Stimulated activated CD4-positive, alpha-beta T cell treated with anti-CD3 and anti-CD28 coated beads, Interleukin-2, amount 100 ng/mL, for 4 hours (primary cell): ENCODE measurements at places on chromosomes 6 and 20.

DNA sequence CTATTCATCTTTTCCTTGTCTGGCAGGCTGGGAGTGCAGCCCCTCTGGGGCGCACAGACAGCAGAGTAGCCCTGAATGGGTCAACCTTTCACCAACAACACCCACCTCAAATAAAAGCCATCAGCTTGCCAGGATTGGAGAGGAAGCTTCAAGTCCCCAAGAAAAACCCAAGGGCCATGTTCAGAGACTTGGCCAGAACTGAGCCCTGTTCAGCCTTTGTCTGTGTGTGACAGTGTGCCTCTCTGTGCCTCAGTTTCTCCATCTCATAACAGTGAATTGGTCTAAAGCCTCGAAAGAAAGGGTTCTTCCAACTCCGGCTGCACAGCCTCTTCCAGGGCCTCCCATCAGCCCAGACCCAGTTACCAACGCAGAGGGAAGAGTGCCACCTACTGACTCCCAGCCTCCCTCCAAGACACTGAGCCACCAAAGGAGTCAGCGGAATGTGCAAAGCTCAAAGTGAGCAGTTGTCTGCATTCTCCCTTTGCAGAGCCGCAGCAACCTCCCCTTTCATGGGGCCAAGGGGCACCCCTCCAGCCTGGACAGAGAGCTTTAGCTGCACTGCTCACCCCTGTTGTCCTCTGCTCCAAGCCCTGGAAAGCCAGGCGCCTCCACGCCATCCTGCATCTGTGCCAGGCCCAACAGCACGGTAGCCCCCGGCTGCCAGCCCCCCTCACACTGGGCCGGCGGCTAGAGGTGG, 82.7 kb upstream of the TOP1 start:
- no peak for DNase-seq

GRCh38 chr20:62736407-62737071, 27.9 kb downstream of the NTSR1 start:
- DNase-seq, result no peak

DNA sequence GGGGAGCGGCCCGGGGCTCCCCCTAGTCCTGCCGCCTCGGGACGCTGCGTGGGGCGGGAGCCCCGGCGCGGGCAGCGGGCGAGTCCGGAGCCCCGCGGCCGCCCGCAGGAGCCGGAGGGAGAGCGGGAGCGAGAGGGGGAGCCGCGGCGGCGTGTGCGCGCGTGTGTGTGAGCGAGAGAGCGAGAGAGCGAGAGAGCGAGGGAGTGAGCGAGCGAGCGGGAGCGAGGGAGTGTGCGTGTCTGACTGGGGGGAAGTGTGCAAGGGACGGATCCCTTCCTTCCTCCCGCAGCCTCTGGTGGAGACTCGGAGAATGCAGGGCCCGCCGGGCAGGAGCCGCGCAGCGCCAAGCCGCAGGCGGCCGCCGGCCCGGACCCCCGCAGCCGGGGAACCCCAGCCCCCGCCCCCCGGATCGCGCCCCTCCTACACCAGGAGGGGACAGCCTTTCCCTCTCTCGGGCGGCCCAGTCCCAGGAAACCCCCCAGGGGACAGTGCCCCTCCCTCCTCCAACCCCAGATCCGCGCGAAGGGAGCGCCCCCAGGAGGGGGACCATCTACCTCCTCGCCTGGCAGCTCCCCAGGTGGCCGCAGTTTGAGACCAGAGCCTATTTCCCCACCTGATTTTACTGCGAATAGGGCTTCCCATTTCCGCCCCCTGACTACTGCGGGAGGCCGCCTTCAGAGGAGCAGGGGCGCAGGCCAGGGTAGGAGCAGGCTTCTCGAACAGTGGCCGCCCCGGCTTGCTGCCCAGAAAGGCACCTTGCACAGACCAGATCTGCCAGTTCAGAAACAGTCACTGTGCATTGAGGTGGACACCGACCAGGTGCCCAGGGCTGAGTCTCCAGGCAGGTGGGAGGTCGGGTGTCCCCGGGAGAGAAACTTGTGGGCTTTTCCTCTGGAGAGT, at the start of gene CDH22:
TSS of gene CDH22 (minus strand) at position 241 of the 900 bp plus-strand sequence. CDS start 57,204 bp downstream, outside the sequence.
- no peak for DNase-seq

DNA sequence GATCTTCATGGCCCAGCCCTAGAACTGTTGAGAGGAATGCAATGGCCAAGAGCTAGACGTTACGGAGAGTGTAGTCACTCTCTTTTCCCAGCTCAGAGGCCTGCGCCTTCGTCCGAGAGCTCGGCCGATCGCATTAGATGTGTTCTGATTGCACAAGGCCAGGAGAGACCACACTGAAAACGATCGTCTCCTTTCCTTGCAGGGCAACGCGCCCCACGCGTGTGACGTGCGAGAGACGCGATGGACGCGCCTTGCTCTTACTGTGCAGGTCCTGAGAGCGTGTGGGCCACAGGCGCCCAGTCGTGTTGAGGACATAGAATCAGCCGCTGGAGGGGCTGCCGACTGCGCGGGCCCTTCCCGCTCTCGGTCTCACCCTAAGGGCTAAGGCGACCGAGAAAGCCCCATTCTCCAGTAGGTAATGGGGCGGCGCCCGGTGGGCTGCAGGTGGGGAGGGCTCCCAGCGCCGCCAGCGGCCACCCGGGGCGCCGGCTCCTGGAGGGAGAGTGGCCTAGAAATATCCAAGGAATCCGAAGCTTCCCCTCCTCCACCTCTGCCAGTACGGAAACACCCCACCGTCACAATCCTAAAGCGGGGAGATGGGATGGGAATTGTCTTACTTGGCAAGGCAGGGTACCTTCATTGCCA, 26.9 kb downstream of the TFAP2B start:
- DNase-seq, result no peak

GRCh38 chr6:162772466-162772865, 44.7 kb downstream of the PACRG start:
- no peak for DNase-seq

GRCh38 chr6:21831521-21832291, 238.2 kb downstream of the SOX4 start:
- DNase-seq, result no peak

GRCh38 chr20:16599257-16599656, 26.0 kb upstream of the KIF16B start:
- DNase-seq, result no peak
